ENCODE measurements at places on chromosomes 16 and 17.
A peak's percentile ranks its signal among the peaks of the same experiment; 100 is the strongest.

- no peak for DNase-seq
Observed at GRCh38 chr16:56793492-56793891, 63.6 kb downstream of the NUP93 start.

DNA sequence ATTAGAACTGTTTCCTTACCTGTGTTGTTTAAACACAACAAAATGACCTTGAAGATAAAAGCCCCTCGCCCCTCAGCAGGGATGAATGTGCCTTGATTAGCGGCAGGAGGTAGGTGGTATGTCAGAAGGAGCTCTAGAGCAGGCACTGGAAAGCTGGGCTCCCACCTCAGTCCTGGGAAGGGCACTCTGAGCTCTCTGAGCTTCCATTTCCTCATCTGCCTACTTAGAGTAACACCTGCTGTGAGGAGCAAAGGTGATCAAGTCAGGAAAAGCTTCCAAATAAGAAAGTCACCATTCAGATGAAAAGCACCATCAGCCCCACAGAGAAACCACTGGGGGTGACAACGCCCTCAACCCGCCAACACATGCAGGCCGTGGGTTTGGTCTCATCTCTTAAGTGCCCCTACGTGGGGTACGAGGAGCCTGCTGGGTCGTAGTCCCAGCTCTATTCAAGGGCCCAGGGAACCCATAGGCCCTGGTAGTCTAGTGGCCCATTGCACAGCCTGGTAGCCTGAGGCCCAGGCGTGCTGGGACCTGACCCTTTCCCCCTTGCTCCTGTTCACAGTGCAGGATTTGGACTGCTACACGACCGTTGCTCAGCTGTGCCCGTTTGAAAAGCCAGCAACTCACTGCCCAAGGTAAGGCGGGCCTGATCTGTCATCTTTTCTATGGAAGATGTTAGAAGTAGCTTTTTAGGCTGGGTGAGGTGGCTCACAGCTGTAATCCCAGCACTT is 57.3 kb downstream of the CRISPLD2 start:
- no peak for DNase-seq

DNA sequence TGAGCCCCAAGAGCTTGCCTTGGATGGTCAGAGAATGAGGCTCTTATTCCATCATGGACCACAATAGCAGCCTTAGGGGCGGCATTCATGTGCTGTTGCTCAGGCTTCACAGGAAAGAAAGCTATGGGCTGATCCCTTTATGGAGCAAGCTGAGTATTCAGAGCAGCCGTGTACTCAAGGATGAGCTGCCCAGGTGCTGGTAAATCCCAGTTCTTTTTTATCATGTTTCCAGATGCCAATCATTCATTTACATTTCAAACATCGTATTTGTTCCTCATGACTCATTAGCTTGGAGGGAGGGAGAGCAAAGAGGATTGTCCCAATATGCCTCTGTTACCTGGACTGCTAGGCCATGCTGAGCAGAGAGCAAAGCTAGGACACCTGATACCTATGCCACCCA is 475.7 kb downstream of the SHISA9 start:
- no peak for DNase-seq

DNA sequence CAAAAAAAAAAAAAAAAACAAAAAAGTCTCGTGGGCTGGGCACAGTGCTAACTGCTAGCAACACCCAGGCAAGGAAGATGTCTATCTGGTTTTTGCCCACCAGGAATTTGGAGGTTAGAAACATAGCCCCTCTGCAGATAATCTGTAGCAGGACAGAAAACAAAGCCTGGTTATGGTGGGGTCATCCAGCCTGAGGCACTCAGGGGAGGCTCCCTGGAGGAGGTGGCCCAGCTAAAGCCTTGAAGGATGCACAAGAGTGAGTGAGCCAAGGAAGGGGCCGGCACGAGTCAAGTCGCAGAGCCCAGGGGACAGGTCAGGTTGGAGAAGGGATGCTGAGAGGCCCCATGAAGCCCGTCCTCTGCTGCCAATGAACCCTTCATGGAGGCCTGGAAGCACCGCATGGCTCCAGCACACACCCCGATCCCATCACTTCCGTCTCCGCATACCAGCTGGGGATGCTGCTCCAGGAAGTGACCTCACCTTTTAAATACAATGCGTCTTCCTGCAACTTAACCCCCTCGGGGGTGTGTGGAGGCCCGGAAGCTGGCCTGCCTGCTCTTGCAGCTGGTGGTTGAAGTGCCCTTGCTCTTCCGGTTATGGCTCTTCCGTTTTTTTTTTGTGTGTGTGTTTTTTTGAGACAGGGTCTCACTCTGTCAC is 86.5 kb downstream of the ENGASE start:
- peak; percentile 14 for DNase-seq

DNA sequence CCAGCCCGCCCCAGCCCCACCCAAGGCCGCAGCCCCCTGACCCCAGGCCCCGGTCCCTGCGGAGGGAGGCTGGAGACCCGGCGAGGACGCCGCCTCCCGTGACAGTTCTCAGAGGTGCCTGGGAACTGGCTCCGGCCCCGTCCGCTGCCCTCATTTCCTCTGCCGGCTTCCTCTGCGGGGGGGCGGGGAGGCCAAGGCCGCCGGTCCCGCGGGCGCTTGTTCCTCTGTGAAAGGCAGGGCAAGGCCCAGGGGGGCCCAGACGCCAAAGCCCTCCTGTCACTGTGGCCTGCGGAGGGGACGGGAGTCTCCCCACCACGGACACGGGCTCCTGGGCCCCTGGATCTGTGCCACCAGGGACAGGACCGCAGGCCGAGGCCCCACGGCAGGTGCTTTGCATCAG is 5.0 kb upstream of the PVALEF start:
- no peak for DNase-seq

Measured in NCI-H774 (cell line).